ENCODE measurements at places on chromosomes 1 and 21.

GRCh38 chr1:116246174-116246573 lies 126.9 kb upstream of the ATP1A1 start:
- no peak for DNase-seq

GRCh38 chr1:16944038-16944437 lies 22.3 kb downstream of the CROCC start:
- no peak for DNase-seq

DNA sequence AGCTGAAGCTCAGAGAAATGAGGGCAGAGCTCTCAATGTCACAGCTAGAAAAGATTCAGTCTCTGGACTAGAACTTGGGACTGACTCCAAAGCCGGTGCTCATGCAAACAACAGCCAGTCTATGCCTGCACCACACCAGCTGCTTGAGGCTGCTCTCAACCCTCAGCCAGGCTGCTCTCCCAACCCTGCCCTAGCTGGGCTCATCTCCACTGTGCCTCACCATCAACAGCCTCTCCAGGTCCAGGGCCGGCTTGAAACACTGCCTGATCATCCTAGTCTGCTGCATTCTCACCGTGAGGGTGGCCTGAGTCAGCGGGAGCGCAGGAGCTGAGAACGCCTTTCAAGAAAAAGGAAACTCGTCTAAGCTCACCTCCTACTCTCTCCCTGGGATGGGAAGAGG lies 94.5 kb downstream of the PTPRU start:
- DNase-seq = no peak

GRCh38 chr1:234871039-234871709 lies 257.5 kb downstream of the TOMM20 start:
- DNase-seq = no peak

DNA sequence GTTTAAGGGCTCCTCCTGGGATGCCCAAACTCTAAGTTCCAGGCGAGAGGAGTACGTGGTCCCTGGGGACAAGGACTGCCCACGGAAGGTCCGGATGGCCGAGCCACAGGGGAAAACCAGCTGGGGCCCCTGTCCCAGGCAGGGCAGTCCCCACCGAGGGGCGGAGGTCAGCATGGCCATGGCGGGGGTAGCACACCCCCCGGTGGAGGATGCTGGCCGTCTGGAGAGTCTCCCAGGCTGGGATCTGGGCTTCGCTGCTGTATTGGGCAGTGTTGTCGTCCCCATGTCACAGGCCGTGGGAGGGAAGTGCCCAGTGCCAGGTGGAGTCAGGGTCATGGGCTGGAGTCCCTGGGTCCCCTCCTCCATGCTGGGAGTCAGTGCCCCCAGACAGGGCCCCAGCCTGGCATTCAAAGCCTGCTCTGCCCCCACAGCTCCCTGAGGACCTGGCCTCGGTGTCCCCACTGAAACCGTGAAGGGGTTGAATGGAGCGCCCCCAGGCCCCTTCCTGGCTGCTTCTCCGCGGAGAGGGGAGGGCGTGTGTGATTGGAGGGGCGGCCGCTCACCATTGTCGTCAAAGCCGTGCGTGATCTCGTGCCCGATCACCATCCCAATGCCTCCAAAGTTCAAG lies 6.8 kb downstream of the PRXL2B start:
- no peak for DNase-seq

DNA sequence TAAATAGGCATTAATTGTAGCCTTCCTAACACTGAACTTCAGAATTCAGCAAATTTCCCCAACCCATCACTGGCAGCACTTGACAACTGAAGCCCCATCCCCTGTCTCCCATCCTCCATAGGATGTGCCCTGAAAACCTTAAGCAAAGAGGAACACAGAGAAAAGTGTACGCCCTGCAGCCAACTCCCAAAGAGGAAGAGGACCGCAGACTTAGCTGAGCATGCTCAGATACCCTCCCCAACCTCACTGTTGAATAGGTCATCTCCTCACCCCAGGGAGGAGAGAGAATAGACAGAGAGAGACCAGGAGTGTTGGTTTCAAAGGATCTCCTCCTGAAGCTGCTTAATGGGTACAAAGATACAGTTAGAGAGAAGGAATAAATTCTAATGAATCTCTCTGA lies 50.5 kb downstream of the CD2 start:
- no peak for DNase-seq

GRCh38 chr1:245311887-245312536 lies 157.2 kb downstream of the KIF26B start:
- no peak for DNase-seq

DNA sequence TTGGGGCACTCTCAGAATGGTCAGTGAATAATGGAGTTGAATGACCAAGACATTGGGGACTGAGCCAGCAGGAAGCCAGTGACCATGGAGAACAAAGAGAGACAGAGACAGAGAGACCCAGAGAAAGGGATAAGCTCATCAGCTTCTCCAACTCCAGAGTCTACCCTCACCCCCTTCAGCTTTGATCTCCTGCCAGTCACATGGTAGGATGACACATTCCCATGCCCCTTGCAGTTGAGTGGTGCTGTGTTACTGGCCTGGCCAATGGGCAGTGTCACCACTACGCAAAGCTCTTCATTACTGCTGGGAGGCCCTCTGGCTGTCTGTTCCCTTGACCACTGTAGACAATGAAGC lies 643.5 kb downstream of the AJAP1 start:
- DNase-seq = no peak

- DNase-seq = no peak
Measured at GRCh38 chr1:52978045-52978444, 51.0 kb downstream of the SCP2 start.

- DNase-seq = no peak
Measured at GRCh38 chr1:27307874-27308598, 13.9 kb upstream of the TMEM222 start.

- DNase-seq = no peak
Measured at GRCh38 chr1:28249013-28249865, 10.1 kb upstream of the SESN2 start.

GRCh38 chr1:2629627-2630497 lies 3.0 kb downstream of the MMEL1 start:
- DNase-seq = no peak

- DNase-seq = no peak
Measured at GRCh38 chr1:218633238-218633988, 288.3 kb downstream of the TGFB2 start.

- no peak for DNase-seq
Measured at GRCh38 chr1:219310181-219310728, 136.6 kb downstream of the LYPLAL1 start.

GRCh38 chr1:231736464-231736863 lies 109.9 kb downstream of the DISC1 start:
- DNase-seq = no peak

GRCh38 chr1:174743654-174744561 lies 255.8 kb upstream of the CACYBP start:
- no peak for DNase-seq

GRCh38 chr1:22182715-22183114 lies 39.8 kb upstream of the WNT4 start:
- no peak for DNase-seq

GRCh38 chr1:167687919-167688519 lies 33.8 kb upstream of the MPZL1 start:
- DNase-seq = peak; percentile 68

GRCh38 chr1:162171111-162171510 lies 101.6 kb downstream of the NOS1AP start:
- DNase-seq = no peak

- DNase-seq = no peak
Measured at GRCh38 chr1:10796029-10796944, at the start of gene CASZ1. CASZ1 (minus strand) TSS chr1:10796646; CDS start chr1:10693889, 102,757 bp downstream.

DNA sequence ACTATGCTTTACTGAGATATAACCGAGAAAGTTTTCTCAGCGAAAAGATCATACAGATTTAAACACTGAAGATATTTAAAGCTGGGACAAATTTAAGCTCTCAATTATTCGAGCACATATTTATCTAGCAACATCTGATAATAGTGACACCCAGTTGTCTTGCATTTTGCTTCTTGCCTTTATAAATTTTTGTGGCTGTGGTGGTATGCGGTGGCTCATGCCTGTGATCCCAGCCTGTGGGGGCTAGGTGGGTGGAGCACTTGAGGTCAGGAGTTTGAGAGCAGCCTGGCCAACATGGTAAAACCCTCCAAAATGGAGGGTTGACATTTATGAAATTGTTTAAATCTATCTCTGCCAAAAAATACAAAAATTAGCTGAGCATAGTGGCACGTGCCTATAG lies 312.2 kb downstream of the SPATA17 start:
- no peak for DNase-seq
